ENCODE measurements at places on chromosomes 6 and 20.
A peak's percentile ranks its signal among the peaks of the same experiment; 100 is the strongest.

- DNase-seq, result no peak
These were observed 16.7 kb downstream of the BTN1A1 start for GRCh38 chr6:26516481-26517427.

- DNase-seq, result no peak
These were observed 5.5 kb upstream of the JAG1 start for GRCh38 chr20:10679269-10679668.

DNA sequence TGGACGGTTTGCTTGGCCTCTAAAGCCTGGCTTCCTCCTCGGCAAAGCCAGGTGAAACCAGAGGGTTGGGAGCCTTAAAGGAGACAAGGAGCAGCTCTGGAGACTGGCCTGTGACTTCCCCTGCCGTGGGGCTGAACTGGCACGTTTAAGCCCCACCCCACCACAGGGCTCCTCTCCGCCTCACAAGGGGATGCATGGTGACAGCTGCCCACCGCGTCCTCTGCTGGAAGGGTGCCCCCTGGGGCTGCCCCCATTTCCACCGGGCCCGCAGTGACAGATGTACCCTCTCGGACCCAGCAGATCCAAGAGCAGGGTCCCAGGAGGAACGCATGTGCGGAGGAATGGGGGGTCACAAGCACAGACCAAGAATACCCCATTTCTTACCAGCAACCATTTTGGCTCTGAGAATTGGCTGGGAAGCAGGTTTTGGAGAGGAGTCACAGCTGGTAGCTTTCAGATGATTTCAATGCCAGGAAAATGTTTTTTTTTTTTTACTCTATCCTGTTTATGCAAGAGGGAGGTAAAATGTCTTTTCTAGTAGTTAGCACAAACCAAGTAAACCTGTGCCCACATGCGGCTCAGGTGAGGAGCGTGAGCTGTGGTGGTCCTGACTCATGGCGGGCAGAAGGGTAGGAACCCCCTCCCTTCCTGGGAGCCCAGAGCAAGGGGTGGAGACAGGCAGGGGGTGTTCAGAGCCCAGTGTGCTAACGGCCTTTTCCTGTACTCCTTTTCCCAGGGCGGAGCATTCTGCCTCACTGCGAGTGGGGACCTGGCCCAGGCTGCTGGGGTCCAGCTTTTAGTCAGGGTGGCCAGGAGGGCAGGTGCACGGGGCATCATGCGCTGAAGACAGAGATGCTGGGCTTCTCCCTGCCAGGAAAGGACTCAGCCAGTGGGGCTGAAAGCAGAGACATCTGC is 33.0 kb downstream of the FRMD1 start:
- DNase-seq, result no peak

DNA sequence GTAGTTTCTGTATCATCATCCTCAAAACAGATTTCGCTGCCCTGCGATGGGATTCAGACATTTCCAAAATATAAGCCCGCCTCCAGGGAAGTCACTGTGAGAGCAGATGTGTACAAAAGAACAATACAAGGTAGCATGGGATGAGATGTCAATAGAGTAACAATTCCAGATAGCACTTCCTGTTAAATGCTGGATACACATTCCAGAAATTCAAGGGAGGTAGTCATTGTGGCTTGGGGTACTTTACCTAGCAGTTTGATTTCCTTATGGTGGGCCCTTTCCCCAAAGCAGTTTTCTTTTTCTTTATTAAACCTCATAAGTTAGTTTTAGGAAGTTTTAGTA is 2.5 kb downstream of the RNF217 start:
- DNase-seq, result no peak

DNA sequence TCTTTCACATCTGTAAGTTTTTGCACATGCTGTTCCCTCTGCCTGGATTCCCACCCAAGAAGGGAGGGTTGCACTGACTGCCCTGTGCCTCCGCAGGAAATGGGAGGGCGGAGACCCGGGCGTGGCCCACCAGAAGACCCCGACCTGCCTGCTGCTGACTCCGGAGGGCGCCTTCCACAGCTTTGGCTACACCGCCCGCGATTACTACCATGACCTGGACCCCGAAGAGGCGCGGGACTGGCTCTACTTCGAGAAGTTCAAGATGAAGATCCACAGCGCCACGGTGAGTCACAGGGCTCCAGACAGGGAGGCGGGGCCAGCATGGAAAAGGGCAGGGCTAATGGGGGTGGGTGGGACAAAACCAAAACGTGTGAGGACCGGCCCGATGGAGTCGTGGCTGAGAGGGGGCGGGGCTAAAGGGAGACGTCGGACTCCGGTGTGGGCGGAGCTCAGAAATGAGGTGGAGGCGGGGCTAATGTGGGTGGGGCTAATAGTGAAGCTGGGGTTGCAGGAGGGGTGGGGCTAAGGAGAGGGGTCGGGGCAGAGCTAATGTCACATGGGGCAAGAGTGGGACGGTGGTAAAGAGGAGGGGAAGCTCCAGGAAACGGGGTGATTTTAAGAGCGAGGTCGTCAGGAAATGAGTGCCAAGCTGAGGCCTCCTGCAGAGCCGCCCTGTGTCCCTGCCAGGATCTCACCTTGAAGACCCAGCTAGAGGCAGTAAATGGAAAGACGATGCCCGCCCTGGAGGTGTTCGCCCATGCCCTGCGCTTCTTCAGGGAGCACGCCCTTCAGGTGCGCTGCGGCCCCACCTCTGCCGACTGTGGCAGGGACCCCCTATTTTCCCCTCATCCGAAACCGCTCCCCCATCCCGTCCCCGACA is 12.6 kb downstream of the HSPA12B start:
- DNase-seq, result no peak

DNA sequence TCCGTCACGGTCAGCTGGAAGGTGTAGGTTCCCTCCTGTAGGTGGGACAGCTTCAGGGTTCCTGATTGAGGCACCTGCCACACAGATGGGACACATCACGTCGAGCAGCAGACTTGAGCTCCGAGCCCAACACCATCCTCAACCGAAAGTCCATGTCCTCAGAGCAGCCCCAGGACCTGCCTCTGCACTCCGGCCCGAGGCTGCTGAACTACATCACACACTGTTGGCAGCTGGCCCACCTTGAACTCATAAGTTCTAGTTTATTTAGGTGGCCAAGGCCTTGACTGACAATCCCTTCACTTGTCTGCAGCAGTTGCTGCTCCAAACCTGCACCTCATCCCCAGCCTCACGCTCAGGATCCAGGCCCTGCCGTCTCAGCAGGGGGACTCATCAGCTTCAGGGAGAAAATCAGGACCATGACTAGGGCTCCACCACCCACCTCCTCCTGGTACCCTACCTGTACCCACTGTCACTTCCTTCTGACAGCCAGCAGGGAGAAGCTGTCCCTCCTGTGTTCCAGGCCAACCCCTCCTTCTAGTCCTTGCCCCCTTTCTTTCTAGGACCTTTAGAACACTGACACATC is 21.0 kb downstream of the LRP11 start:
- no peak for DNase-seq

- DNase-seq, result peak; percentile 88
These were observed 287.6 kb upstream of the SOX4 start for GRCh38 chr6:21305893-21306332.

DNA sequence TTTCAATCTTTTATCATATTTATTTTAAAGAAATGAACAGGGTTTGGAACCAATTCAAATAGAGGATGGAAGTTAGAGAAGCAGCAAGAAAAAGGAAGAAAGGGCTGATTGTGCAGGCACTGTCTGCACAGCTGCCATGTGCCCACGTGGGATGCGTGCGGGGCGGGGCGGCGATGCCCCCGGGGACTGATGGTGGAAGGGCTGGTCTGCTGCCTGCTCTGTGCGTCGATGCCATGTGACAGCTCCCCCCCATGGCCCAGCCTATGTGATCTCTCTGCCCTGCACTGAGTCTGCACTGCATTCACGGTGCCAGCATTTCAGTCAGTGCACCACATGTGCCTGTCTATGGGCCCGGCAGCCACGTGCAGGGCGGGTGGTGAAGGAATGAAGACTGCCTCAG is 96.4 kb downstream of the IRF4 start:
- no peak for DNase-seq
